Activated T-helper 17 cell treated with anti-CD3 and anti-CD28 coated beads, Interleukin-2, amount 50 U/mL, for 72 hours (primary cell): ENCODE measurements at places on chromosomes 2 and 18.

- ATAC-seq, result no peak
Observed at GRCh38 chr2:59532808-59533207, 1020.6 kb downstream of the BCL11A start.

DNA sequence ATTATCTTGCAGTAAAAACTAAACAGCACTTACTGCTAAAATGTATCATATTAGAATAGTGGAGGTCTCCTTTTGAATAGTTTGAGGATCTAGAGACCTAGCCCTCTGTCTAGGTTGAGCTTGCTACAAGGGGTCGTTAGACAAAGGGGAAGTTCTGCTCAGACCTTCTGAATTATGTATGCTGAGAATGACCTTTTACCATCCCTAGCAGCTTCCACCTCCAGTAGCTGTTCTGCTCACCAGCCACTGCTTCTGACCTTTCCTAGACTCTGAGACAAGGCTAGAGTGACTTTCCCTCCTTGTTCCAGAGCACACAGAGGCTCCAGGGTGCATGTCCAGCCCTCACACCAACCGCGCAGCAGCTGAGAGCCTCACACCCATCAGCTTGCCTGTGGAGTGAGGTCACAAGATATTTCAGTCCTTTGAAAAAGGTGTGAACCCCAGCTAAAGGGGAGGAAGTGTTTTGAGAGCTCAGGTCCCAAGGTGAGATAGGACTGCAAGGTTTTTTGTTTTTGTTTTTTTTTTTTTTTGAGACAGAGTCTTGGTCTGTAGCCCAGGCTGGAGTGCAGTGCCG lies 289.3 kb upstream of the TNP1 start:
- ATAC-seq, result no peak

- no peak for ATAC-seq
Observed at GRCh38 chr2:238915596-238915995, 67.7 kb downstream of the TWIST2 start.

DNA sequence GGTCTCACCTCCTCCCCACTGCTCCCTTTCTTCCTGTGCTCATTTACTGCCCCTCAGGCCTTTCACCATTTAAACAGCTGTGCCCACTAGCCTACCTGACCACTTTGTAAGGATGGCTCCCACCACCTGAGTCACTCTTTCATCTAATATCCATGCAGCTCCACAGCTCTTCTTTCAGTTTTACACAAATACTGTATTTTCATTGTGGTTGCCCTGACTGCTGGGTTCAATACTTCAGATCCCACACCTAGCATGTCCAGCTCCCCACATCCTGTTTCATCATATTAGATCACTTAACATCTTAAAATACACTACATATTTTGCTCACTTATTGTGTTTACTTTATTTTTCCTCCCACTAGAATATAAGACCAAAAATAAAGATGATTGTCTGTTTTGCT lies 1110.6 kb downstream of the TSN start:
- no peak for ATAC-seq

GRCh38 chr18:9095297-9096006 lies 7.0 kb upstream of the NDUFV2 start:
- ATAC-seq, result peak; percentile 62

DNA sequence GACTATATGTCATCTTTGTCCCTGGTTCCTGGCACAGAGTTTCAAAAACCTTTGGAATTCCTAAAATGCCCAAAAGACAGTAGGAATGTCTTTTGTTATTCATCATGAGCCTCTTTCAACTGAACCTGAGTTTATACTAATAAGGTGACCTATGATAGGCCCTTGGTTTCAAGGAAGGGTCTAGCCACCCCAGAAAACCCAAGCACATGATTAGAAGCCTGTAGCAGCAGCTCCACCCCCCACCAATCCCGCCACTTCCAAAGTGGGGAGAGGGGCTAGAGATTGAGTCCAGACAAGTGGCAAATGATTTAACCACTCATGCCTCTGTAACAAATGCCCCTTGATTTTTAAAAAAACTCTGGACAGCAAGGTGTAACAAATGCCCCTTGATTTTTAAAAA lies 56.8 kb downstream of the ADD2 start:
- ATAC-seq, result no peak

- ATAC-seq, result no peak
Observed at GRCh38 chr2:176020400-176020799, 18.3 kb upstream of the LNPK start.

DNA sequence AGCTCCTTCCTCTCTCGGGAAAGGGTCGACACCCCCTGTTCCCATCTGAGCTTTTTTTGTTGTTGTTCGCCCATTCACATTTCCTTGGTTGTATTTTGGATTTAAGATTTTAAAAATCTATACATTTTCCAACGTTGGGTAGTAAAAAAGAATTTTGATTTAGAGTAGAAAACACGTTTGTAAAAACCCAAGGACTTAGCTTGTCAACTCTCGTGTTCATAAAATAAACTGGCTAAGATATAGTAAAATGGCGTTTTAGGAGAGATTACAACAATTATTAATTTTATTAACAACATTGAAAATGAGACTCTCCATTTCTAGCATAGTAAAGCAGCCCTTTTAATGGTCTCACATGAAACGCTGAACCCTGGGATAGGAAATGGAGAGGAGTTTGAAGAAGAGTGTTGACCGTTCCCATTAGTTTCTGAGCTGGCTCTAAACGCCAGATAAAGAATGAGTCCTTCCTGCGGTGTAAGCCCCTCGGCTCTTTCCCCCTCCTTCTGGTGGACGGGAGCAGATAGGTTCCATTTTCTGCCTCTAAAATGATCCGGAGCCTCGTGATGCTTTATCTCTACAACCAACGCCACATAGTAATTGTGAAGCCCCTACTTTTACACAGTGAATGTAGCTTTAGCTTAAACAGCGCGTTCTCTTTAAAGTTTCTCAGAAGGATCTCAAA lies 24.0 kb upstream of the ZNF516 start:
- ATAC-seq, result no peak

GRCh38 chr18:2893056-2893455 lies 46.2 kb downstream of the EMILIN2 start:
- no peak for ATAC-seq

GRCh38 chr2:220775856-220776488 lies 796.1 kb downstream of the EPHA4 start:
- no peak for ATAC-seq

- ATAC-seq, result peak; percentile 49
Observed at GRCh38 chr2:126657148-126657635, 1.2 kb downstream of the GYPC start.

DNA sequence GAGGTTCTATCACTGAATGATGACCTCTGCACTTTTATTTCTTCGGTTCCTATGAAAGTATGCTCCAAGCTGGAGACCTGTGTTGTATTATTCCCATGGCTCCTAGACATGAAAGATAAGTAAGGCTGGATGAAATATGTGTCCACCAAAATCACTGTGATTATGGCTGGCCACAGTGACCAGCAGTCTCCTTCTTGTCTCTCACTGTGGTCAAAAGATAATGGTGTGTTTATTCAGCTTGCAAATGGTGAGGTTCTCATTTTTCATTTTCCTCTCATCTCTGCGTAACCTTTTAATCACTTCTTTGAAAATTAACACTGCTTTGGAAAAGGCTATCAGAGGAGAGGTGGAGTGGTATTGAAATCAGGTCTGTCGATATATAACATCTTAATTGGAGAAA lies 107.8 kb upstream of the DAPL1 start:
- ATAC-seq, result no peak

DNA sequence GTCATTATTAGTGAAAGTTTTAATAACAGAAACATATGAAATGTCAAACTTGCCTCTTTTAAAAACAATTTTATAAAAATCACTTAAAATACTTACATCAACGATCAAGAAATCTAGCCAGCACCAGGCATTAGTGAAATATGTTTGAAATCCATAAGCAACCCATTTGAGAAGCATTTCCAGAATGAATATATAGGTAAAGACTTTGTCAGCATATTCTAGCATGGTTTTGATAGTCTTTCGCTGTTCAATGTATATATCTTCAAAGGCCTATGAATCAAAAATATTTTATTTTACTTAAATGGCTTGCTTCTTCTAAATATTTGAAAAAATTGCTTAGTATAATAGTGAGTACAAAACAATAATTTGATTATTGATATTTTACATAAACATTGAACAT lies 91.1 kb downstream of the SCN3A start:
- no peak for ATAC-seq

DNA sequence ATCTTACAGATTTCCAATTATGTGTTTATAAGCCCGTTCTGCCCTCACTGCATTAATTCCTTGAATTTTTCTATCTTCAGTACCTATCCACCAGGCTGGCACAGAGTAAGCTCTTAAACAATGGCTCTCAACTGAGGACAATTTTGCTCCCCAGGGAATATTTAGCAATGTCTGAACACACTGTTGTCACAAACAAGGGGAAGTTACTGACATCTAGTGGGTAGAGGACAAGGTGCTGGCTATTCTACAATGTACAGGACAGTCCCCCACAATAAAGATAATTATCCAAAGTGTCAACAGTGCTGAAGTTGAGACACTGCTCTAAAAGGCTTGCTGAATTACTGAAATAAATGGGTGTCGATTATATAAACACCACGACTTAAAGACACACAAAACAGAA lies 5.0 kb downstream of the NDUFS1 start:
- ATAC-seq, result no peak

GRCh38 chr2:219722276-219722879 lies 94.9 kb downstream of the SLC4A3 start:
- no peak for ATAC-seq

DNA sequence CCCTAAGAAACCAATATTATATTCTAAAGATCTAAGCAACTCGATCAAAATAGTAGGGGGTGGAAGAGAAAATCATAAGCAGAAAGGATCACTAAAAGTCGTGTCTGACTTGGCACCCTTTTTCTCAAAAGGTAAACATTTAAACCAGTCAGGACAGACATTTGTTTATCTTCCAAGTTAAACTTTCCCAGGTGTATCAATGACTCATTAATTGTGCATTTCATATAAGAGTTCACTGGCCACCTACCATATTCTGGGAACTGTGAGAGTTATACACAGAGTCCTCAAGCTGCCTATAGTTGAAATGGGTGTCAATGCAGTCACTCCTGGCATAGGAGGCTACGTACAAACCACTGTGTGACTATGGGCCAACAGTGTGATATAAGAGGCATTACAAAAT lies 4.8 kb upstream of the ACVR1 start:
- ATAC-seq, result no peak

- ATAC-seq, result no peak
Observed at GRCh38 chr2:29245742-29246382, 130.6 kb downstream of the CLIP4 start.

DNA sequence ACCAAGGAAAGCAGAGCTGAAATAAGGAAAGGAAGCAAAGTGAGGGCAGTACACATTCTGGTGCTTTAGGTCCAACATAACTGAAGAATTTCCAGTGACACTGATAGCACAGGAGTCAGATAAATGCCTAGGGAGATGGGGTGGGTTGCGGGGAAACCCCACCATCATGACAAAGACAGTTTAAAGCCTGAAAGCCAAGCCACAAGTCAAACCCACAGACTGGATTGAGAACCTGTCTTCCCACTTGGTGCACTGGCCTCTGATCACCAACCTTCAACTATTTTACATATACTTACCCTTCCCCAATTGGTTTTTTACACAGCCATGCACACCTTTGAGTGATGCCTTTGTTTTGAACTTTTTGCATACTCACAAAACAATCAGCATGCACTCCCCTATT lies 22.2 kb upstream of the PDK1 start:
- peak; percentile 53 for ATAC-seq

DNA sequence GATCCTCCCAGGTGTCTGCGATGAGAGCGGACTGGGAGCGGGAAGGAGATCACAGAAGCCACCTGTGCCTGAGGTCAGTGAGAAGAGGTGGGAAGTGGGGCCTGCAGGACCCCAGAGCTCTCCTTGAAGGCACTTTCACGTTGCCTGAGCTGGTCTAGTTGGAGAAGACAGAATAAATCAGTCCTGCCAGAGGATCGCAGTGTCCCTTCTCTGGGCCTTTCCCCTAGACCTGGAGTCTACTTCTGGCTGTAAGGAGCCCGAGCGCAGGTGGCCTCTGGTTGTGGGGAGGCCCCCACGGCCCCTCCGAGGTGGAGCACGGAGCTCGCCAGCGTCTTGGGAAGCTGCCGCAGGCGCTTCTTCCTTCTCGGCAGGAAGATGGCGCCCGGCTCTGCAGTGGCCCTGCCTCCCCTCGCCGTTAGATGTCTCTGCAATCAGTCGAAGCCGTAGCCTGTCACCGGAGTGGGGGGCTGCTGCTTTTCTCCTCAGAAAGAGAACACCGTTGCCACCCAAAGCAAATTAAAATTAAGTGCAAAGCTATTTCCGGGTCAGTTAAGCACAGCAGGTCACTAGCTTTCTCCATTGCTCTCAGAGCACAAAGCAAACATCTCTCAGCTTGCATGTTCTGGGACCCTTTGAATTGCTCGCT lies 212.0 kb upstream of the MYT1L start:
- ATAC-seq, result no peak

- ATAC-seq, result no peak
Observed at GRCh38 chr2:152472481-152472887, 137.5 kb downstream of the FMNL2 start.

DNA sequence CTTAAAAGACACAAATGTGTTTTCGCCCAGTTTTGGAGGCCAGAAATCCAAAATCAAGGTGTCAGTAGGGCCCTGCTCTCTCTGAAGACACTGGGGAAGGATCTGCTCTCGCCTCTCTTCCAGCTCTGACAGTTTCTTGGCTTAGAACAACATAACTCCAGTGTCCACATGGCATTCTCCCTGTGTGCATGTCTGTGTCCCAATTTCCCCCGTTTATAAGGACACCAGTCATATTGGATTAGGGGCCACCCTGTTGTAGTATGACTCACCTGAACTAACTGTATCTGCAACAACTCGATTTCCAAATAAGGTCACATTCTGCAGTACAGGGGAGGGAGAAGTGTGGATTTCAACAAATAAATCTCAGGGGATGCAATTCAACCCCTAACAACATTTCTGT lies 263.2 kb downstream of the SS18 start:
- ATAC-seq, result no peak
